ENCODE measurements at places on chromosomes 7 and 10.

DNA sequence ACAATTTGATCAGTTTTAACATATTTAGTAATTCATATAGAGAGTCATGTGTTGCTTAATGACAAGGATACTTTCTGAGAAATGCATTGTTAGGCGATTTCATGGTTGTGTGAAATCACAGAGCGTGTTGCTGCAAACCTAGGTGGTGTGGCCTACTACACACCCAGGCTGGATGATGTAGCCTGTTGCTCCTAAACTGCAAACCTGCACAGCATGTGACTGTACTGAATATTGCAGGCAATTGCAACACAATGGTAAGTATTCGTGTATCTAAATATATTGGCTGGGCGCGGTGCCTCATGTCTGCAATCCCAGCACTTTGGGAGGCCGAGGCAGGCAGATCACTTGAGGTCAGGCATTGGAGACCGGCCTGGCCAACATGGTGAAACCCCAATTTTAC, 73.7 kb upstream of the BAIAP2L1 start:
- no peak for DNase-seq

GRCh38 chr7:118259115-118259514, 34.6 kb downstream of the ANKRD7 start:
- DNase-seq: no peak

DNA sequence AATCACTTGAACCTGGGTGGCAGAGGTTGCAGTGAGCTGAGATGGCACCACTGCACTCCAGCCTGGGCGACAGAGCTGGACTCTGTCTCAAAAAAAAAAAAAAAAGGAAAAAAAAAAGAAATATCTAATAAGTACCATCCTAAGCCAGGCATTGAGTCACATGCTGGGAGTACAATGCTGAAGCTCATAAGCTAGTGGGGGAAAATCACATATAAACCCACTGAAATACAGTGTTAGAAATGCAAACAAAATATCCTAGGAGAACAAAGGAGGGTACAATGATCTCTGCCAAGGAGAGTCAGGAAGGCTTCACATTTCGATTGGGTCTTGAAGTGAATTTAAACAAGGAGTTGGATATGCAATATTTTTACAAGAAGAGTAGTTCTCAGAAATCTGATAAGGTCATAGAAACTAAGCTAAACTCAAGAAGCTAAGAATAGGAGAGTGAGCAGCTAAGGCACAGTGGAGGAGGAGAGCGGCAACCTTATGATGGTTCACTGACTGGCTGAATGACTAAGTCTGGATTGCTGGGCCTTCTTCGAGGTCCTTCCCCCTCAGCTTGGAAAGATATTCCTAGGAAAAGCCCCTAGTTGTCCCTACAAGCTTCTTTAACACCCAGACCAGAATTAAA, 115.5 kb downstream of the PHTF2 start:
- DNase-seq: no peak

GRCh38 chr10:59362144-59362958, at the start of gene FAM13C:
Gene FAM13C (minus strand): TSS chr10:59362549. CDS start chr10:59362460, 89 bp downstream.
- DNase-seq: no peak

DNA sequence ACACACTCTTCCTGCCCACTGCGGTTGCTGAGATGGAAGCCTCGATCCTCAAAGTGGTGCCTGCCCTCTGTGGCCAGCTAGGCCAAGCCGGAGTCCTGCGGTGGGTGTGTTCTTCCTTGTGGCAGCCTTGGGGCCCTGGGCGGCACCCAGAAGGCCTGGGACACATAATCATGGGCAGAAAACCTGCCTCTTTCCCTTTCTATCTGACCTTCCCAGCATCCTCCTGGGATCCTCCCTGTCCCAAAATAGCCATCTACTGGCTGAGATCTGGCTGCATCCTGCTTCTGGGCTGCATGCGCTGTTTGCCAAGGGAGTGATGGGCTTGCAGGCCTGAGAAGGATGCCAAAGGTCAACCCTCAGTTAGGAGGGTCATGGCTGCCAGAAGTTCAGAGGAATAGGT, 23.9 kb downstream of the COL13A1 start:
- no peak for DNase-seq
